ENCODE measurements at places on chromosomes 4 and X.

GRCh38 chr4:80202741-80203553, 5.6 kb downstream of the PRDM8 start:
- peak; percentile 50 for DNase-seq

DNA sequence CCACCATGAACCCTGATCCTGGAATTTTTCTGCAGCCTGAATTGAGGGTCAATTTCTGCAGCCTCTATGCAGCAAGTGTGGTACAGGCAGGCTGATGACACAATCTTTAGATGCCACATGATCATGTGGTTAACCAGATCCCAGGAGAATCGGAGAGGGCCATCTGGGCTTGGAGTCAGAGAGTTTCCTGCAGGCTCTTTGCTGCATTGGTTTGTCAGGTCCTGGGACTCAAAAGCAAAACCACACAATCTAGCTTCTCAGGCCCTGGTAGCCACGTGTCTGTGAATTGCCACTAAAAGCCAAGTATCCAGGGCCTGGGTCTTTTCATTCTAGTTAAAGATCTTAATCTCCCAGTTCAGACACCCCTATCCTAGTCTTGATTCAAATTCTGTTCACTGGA, 464.5 kb downstream of the BCOR start:
- no peak for DNase-seq

DNA sequence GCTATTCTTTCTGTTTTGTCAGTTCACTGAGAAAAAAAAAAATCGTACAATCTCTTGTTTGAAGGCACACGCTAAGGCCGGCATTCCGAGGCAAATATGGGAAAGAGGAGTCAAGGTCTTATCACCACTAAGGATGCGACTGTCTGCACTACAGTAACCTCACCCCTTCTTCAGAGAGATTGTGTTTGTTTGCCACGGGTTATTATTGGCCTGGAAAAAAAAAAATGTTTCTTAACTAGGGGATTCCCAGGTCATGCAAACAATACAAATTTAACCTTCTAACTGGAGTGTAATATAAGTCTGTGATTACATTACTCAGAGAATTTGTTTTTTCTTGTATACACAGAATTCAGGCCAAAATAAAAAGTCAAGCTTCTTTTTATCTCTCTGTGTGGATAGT, 168.3 kb downstream of the TMA16 start:
- no peak for DNase-seq

- DNase-seq: no peak
Measured at GRCh38 chr4:145782756-145783155, 102.8 kb downstream of the C4orf51 start.

DNA sequence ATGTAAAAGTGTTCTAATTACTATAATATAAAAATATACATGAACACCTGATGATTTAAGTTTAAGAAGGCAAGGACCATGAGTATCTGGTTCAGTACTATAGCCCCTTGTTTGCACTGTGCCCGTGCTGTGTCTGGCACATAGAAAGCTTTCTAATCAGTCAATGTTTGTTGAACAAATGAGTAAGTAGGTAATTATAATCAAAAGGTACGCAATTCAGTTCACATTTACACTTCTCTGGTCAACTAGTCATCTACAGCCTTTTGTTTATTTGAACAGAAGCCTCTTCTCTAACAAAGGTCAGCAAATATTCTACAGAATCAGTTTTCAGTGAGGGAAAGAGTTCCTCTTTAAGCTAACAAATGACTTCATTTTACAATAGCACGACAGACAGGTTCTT, 523.3 kb downstream of the SMARCA1 start:
- no peak for DNase-seq

- DNase-seq: no peak
Measured at GRCh38 chr4:25658357-25658771, 2.7 kb downstream of the SLC34A2 start.

- DNase-seq: no peak
Measured at GRCh38 chr4:52173470-52174045, 122.5 kb downstream of the SPATA18 start.

DNA sequence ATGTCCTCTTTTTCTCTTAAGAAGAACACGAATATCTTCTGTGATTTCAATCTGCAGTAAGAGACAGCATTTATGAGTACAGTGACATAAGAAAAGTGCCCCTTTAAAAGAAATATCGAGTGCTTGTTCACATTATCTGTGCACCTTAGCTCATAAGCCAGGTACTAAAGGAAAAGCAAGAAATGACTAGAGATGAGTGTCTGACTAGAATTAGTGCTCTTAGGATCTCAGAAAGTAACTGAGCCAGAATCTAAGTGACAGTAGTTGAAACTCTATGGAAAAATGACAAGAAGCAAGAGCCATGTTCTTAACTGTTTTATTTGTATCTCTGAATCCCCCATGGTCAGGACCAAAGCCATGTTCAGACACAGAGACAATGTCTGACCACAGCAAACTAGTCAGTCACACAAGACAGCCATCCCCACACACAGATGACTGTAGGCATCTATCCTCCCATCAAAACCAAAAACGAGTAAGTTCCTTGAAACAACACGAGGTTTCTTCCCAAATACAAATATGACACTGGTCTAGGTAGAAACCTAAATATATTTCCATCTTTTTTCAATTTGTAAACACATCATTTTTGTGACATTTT, 36.8 kb downstream of the ACSL4 start:
- DNase-seq: no peak

- DNase-seq: no peak
Measured at GRCh38 chr4:186738421-186738820, 14.8 kb upstream of the FAT1 start.

- no peak for DNase-seq
Measured at GRCh38 chr4:121765368-121765705, 373 bp upstream of the SMIM43 start.

DNA sequence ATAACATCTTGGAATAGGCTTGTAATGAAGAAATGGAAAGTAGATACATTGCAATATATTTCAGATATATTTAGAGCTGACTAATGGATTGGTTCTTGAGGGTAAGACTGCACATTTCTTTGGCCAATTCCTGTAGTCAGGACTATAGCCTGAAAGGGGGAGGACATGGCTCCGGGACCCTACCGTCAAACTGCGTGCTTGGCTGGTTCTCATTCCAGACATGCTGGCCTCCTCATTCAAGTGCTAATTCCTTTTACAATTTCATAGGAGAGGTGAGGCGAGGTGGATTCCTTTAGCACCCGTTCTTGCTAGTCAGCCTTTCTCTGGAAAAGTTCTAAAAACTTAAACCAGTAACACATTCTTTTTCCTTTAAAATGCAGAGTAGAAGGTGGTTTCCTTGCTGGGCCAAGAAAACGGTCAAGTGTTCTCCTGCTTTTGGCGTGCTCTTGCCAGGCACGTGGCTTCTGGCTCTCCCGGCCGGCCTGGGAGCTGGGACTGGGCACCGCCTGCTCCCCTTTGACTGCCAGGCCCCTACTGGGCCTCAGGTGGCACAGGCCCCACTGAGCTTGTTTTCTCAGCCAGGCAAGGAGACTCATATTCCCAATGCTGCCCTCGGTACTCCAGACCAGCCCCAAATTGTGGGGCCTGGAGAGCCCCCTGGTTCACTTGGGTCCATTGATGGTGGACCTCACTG, 167.2 kb downstream of the STK32B start:
- no peak for DNase-seq

DNA sequence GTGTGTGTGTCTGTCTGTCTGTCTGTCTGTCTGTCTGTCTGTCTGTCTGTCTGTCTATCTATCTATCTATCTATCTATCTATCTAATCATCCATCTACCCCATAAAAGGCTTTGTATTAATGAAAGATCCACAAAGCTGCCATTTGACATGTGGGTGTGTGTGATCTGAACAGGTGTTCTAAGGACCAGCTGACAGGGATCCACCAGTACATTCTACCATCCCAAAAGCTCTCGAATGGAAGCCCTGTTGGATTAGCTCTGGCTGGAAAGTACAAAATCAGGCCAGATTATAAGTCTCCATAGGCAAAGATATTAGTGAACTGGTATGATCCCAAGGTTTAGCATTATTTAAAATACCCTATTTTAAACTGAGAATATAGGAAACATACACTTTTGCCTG, 299.3 kb downstream of the CAMK2D start:
- no peak for DNase-seq

- DNase-seq: no peak
Measured at GRCh38 chr4:117873779-117874178, 160.5 kb upstream of the NDST3 start.

DNA sequence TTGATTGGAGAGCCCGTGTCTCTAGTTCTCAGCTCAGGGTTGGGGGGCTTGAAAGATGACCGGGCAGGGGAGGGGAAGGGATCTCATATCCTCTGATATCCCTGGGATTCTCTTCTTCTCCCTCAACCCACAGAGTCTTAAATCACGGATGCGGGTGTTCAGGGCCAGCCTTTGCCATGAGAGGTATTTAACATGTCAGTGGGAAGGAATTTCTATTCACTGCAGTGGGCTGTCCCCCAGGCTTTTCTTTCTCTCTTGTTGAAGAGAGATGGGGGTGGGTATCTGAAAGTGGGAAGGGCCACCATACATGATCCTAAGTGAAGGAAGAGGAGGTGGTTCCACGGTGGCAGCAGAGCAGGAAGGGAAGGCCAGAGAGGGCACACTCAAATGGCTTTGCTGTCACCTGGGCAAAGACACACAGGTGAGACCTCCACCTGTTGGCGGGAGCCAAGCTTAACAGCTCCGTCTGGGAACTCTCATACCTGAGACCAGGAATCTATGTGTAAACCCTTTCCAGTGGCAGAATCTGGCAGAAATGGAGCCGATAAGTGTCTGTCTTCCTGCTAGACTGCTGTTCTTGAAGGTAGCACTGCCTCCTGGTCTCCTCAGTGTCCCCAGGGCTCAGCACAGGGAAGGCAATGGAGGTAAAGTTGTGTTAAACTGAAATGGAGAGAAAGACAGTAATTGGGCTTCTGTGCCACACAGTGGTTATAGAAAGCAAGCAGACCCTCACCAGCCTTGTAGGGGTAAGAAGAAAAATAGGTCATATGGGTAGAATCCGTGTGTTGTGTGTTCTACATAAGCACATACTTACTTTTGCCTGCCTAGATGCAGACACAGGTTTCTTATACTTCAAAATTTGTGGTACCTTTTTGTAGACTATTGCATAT, 49.4 kb downstream of the RHOH start:
- DNase-seq: no peak

DNA sequence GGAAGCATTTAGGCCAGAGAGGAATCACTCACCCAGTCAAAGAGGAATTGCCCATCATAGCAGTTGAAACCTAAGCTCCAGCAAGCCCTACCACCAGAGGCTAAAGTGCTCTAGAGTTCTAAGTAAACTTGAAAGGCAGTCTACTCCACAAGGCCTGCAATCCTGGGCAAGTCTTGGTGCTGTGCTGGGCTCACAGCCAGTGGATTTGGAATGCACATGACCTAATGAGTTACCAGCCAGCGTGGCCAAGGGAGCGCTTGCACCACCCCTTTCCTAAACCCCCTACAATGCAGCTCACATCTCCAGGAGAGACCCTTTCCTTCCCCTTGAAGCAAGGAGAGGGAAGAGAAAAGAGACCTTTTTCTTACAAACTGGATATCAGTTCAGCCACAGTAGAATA, 445.7 kb downstream of the GASK1B start:
- DNase-seq: no peak

DNA sequence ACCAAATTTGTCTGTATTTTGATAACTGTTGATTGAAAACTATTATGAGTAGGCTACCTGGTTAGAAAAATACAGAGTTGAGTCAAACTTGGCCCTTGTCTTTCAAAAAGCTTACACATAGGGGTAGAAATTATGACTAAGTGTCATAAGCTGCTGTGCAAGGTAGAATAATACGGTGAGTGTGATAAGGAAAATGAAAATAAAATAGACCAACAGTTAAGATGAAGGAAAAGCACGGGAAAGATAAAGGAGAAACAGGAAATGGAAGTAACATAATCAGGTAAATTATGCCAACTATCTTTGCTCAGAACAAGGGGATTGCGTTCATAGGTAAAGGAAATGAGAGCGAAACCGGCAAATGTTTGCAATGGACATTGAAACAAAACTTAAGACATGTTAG, 302.5 kb downstream of the PCDH7 start:
- no peak for DNase-seq

DNA sequence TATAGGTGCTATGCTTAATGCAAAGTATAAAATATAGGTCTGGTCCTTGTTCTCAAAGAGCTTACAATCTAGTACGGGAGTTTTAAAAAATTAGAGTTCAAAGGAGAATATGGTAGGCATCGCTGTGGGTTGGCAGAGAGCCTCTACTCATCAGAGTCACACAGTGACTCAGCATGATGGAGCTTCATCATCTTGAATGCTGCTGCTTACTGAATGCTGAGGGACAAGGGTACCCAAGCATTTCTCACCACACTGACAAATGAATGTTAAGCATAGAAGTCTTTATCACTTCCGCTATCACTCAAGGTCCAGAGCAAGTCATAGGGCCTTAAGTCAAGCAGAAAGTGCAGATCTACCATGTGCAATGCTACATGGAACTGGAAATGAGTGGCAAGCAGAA, 268.6 kb upstream of the IGFBP7 start:
- no peak for DNase-seq

DNA sequence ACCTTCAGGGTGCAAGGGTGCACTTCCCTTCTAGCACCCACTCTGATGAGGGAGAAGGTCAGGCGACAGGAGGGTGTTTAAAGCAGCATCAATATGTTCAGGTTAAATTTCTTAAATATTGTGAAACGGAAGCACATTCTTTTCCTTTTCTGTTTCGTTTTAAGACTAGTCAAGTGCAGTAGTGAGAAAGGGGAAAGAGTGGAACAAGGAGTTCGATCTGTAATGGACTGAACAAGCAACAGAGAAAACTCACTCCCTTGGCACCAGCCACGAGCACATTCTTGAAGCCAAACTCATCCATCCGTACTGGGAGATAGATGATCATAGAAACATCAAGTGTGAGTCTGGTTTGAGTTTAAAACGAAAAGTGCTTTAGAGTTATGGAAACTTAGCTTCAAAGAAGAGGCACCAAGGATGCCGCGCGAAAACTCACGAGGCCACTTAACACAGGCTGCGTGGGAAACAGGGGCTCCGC, 815 bp downstream of the FAM53A start:
- peak; percentile 23 for DNase-seq

DNA sequence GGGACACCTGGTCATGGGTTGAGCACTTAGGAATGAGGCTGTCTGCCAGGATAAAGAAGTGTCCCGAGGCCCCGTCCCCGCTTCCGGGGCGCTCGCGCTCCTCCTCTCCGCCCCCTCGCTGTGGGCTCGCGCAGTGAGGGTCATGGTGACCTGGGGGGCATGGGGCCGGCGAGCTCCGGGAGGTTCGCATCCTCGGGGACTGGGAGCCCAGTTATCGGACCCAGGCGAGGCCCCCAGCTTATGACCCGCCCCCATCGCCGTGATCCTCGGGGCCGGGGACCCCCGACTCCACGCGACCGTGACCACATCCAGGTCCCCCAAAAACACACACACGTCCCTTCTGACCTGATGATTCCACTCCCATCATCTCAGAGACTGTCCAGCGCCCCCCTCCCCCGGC, 35.3 kb upstream of the SRPX start:
- no peak for DNase-seq

- no peak for DNase-seq
Measured at GRCh38 chr4:25803720-25804225, 59.0 kb downstream of the SEL1L3 start.

- no peak for DNase-seq
Measured at GRCh38 chrX:155115174-155115819, 44.0 kb downstream of the BRCC3 start.

Data from CD4-positive, alpha-beta T cell (primary cell).